Temporal lobe (tissue), 4 donors: ENCODE measurements at places on chromosomes 6 and 20. TPM values are rescaled to one million over a fixed set of nuclear protein-coding genes. Genes with fewer than 3 reads are reported as not detected.

SKIC2 gene
- 18.7 TPM for total RNA-seq

SPATA25 gene
- total RNA-seq: 0.25 TPM

MLN gene
- total RNA-seq: not detected

FOXP4 gene
- total RNA-seq: 2.2 TPM

CAP2 gene
- 32.0 TPM for total RNA-seq

CD40 gene
- total RNA-seq: 0.49 TPM

NHLRC1 gene
- total RNA-seq: 1.2 TPM

NDUFAF4 gene
- total RNA-seq: 32.9 TPM

CST5 gene
- not detected for total RNA-seq

NFYA gene
- 36.9 TPM for total RNA-seq

ARFGEF2 gene
- total RNA-seq: 20.7 TPM

PDRG1 gene
- total RNA-seq: 7.1 TPM

SNX9 gene
- 11.6 TPM for total RNA-seq

GPLD1 gene
- 8.9 TPM for total RNA-seq

DUSP15 gene
- 4.4 TPM for total RNA-seq

NKX2-2 gene
- total RNA-seq: 0.98 TPM

ADGRF5 gene
- total RNA-seq: 7.9 TPM

SH3BGRL2 gene
- 16.5 TPM for total RNA-seq

HNF4A gene
- total RNA-seq: not detected

MRAP2 gene
- total RNA-seq: 2.5 TPM

CRISP3 gene
- not detected for total RNA-seq

HCK gene
- total RNA-seq: 2.5 TPM

PHACTR1 gene
- 45.5 TPM for total RNA-seq

VSX1 gene
- total RNA-seq: under 0.01 TPM

PACRG gene
- total RNA-seq: 5.4 TPM

ULBP1 gene
- 2.5 TPM for total RNA-seq

TTPAL gene
- total RNA-seq: 8.6 TPM

NNAT gene
- total RNA-seq: 345 TPM

DDO gene
- 0.25 TPM for total RNA-seq

BPIFB2 gene
- total RNA-seq: not detected

COL9A1 gene
- 4.7 TPM for total RNA-seq

EFHC1 gene
- 25.6 TPM for total RNA-seq

DLL1 gene
- 9.1 TPM for total RNA-seq

SUMO4 gene
- total RNA-seq: 4.2 TPM

WFDC10B gene
- total RNA-seq: not detected

GSTA2 gene
- not detected for total RNA-seq

OTOR gene
- under 0.01 TPM for total RNA-seq

SPATA2 gene
- total RNA-seq: 4.2 TPM

EDN3 gene
- total RNA-seq: 2.2 TPM

TCP11 gene
- 0.25 TPM for total RNA-seq

TRIM40 gene
- not detected for total RNA-seq

TRAPPC3L gene
- total RNA-seq: under 0.01 TPM

ZFAND3 gene
- 25.3 TPM for total RNA-seq

HLA-DQB2 gene
- not detected for total RNA-seq

IL17F gene
- 0.25 TPM for total RNA-seq

BTBD3 gene
- 25.6 TPM for total RNA-seq

AMD1 gene
- 79.7 TPM for total RNA-seq

LAMA2 gene
- total RNA-seq: 11.8 TPM

POU5F1 gene
- total RNA-seq: not detected
